ENCODE measurements at places on chromosomes 6 and 20.
A peak's percentile ranks its signal among the peaks of the same experiment; 100 is the strongest.

DNA sequence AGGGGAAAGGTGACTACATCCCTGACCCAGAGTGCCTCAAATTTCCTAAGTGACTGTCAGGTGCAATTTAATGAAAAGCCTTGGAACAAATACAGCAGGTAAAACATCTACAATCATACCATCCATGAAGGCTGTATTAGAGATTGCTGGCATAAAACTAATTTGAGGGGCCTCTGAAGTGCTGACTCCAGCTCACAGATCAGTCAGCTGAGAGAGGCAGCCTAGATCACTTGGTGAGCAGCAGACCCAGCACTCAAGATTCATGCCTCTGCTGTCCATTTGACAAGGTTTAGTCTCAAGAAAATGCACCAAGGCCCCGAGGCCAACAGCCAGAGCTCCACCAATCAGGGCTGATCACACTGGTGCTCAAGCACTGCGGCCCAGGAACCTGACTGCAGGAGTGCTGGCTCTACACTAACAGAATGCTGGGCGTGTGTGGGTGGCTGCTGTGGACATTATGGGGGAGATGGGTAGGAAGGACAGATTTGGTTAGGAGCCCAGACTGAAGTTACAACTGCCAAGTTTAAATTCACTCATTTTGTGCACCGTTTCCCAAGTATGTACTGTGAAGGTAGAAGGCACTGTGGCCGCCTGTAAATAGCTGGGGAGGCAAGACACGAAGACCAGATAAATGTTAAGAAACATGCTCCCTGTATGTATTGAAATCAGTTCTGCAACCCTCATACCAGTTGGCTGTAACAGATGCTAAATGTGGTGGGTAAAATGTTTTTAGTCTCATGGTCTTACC, 28.2 kb downstream of the SNX5 start:
- DNase-seq: no peak

- DNase-seq: no peak
These were observed 98.0 kb downstream of the ERMARD start for GRCh38 chr6:169849396-169849795.

DNA sequence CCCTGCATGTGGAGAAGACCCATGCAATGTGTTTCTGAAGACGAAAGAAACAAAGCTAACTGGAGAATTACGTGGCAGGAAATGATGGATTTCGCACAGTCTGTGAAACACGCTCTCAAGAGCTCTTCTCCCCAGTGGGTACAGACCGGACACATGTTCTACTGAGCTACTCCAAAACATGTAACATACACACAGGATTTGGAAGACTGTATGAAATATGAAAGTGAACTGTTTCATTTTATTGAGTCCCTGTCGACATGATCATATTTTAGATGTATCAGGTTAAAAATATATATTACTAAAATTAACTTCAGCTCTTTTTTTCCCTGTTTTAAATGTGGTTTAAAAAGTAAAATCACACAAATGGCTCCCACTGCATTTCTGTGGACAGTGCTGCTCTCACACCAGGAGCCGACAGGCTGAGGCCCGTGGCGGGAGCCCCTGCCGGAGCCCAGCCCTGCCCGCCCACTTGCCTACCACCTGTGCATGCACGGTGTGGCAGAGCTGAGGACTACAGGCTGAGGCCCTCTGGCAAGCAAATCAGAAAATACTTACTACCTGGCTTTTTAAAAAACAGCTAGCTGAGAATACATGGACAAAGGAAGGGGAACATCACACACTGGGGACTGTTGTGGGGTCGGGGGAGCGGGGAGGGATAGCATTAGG, 58.9 kb upstream of the NXT1 start:
- DNase-seq: no peak

DNA sequence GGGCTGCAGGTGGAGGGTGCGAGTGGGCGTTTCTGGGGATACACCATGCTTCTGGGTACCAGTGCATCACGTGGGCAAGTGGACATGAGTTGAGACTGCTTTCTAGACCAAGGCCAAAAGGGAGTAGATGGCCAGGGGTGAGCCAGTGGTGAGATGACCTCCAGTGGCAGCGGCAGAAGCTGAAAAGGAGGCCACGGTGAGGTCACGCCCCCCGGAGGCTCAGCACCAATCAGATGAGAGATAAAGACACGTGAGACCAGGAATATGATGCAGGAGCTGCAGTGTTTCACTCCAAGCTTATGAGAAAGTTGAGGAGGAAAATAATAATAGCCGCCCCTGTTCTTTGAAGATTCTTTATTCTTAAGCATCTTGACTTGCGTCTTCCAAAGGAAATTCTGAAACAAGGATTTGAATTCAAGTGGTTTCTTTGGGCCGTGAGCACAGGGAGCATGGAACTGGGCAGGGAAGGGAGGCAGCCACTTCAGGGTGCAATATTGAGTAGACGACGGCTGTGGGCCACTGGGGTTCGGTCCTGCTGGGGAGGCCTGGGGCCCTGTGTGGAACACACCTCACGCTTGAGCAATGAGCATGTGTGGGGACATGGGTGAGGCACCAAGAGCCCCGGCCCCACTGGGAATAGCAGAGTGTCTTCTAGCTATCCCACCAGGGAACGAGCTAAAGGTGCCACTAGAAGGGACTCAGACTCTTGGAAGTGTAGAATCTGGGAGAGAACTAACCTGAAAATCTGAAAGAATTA, 156.7 kb upstream of the LRFN2 start:
- no peak for DNase-seq

DNA sequence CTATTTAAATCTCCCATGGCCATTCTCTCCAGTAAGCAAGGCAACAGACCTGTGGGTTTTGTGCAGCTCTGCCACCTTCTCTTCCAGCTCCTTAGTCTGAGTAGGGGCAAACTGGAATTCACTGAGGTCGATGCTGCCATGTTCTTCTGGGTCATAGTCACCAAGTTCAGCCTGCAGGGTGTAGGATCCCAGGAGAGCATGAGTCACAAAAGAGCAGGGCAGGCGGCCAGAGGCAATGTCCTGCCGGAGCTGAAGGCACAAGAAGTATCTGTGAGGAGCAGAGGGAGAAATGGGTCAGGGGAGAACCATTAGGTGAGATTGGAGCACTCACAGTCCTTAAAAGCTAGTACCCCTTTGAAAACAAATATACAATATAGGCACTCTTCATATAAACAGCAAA, 73.7 kb downstream of the SMLR1 start:
- no peak for DNase-seq

GRCh38 chr6:42520786-42521607, 42.8 kb upstream of the UBR2 start:
- peak; percentile 21 for DNase-seq

DNA sequence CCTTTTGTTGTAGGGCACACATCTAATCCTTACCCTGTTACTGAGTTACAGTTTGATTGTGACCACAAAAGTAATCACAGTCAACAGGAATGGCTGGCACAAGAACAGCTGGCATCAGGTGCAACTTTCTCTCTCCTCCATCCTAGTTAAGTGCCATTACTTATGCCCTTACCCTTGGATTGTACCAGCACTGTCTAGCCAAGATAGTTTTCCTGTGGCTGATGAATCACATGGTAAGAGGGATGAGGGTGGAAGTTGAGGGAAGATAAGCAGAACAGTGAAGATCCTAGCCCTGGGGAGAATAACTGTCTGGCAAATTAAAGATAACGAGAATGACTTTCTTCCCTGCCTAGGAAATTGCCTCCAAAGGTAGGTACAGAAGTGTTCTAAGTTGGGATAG, 42.0 kb downstream of the RNF217 start:
- DNase-seq: no peak

DNA sequence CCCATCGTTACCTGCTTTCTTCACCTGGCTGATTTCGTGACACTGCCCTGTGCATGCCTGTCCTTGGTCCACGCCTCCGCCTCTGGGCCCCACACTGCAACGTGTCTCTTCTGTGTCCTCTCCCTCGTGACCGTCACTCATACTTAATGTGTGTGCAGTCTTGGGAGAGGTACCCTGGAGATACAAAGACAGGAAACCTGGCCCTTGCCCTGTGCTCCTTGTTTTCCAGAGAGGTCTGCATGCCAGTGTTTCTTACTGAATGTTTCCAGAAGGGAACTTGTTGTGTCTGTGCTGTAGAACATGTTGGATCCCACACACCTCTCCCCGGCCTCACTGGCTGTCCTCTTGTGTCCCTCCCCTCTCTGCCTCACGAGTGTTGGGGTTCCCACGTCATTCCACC, 45.8 kb downstream of the SNX9 start:
- no peak for DNase-seq

DNA sequence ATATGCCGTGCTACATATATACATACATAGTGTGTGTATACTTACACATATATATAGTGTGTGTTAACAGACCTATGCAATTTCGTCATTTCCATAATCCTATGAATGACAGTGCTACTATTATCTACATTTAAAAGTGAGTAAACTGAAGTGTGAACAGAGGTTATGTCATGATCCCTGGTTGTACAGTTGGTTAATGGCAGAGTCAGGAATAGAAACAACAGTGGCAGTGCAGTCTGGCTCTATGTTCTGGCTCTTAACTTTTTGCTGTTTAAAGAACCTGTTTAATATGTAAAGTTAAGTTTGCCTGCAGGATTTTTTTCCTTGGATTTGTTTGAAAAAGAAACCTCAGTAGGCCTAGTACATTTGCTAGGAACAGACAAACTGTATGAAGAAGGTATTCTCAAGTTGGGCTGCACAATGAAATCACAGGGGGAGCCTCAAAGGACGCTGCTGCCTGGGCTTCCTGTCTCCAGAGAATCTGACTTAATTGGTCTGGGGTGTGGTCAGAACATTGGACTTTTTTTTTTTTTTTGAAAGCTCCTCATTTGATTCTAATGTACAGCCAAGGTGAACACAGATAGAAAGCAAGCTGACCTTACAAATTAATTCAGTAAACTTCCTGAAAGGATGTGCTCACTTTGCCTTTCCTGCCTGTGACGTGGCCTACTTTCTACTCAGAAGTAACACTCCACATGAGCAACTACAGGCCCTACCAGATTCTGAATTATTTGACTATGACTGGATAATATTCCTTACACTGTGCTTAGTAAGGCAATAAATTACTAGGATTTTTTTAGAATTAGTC, 29.4 kb downstream of the PLCB1 start:
- peak; percentile 7 for DNase-seq

DNA sequence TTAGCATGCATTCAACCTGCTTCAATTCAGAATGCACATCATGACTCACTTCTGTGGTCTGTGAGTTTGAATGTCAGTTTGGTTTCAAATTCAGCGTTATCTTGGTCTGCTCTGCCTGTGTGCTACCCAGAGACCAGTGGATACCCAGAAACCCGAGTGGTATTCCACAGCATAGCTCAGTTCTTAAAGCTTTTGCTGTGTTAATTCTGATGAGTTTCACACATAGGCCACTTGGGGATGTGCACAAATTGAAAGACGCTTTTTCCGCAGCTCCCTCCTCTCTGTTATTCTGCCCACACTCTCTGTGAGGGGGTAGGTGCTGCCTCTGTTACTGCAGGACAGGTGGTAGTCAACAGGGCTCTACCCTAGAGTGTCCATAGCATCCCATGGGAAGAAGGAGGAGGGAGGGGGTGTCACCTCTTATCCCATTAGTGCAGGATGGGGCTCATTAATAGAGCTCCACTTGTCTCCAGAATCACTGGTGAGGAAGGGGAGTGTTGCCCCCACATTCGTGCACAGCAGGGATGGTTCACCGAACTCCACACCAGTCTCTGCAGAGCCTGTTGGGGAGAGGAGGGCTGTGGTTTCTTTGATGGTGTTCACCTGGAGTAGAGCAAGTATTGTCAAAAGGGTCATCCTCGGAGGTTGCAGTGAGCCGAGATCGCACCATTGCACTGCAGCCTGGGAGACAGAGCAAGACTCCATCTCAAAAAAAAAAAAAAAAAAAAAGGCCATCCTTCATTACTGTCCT, 29.2 kb upstream of the SDCBP2 start:
- DNase-seq: no peak

- DNase-seq: no peak
These were observed 5.0 kb downstream of the GCNT2 start for GRCh38 chr6:10526156-10526555.

DNA sequence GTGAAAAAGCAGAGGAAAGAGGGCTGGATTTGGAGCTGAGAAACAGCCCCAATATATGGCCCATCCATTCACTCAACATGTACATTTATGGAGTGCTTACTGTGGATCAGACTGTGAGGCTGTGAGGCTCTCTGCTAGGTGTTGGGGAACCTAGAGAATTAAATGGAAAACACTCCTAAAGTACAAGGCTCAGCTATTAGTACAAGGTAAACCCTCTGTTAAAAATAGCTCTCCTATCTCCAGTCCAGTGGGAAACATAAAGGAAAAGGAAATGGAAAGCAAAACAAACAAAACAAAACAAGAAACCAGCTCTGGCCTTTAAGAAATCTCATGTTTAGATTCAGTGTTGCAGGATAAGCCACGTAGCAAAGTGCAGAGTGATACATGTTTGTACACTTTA, 35.0 kb downstream of the LY86 start:
- DNase-seq: no peak

All from suppressor macrophage (primary cell).